ENCODE measurements at places on chromosomes 1 and 21.

- no peak for DNase-seq
These were observed 2.6 kb downstream of the LRRC41 start for GRCh38 chr1:46300673-46301405.

DNA sequence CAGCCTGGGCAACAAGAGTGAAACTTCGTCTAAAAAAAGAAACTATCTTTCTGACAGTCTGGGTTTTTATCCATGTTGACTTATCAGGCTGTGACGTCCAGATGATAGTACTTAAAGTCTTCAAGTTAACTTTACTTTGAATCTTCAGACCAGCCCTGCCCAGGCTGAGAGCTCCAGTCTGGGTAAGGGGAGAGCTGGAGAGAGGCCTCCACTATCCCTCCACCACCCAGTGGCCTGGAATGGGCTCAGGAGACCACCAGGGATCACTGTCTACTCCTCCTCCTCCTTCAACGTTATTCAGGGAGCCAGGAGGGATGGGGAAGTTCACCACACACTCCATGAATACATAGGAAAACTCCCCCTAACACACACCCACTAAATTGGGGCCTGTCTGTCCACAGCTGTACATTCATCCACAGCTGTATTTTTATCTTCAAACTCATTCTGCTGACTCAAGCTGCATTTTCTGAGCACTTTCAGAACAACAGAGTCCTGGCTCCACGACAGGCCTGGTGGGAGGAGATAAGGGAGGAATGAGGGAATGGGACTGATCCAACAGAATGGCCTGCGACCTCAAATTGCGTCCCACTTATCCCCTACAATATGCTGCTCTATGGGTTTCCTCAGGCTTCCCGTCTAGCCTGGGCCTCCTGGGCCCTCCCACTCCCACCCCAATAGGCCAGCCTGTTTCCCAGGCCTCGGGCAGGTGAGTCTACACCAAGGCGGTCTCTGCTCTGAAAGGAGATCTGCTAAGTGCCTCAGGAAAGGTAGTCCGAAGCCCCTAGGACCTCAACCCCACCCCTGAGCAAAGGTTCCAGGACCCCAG, 1.8 kb downstream of the SLC45A3 start:
- DNase-seq = no peak

GRCh38 chr1:19533626-19534025, 48.3 kb upstream of the CAPZB start:
- no peak for DNase-seq

- DNase-seq = no peak
These were observed 50.8 kb downstream of the ACBD3 start for GRCh38 chr1:226135709-226136108.

- no peak for DNase-seq
These were observed 624 bp upstream of the CR1L start for GRCh38 chr1:207644166-207644851.

DNA sequence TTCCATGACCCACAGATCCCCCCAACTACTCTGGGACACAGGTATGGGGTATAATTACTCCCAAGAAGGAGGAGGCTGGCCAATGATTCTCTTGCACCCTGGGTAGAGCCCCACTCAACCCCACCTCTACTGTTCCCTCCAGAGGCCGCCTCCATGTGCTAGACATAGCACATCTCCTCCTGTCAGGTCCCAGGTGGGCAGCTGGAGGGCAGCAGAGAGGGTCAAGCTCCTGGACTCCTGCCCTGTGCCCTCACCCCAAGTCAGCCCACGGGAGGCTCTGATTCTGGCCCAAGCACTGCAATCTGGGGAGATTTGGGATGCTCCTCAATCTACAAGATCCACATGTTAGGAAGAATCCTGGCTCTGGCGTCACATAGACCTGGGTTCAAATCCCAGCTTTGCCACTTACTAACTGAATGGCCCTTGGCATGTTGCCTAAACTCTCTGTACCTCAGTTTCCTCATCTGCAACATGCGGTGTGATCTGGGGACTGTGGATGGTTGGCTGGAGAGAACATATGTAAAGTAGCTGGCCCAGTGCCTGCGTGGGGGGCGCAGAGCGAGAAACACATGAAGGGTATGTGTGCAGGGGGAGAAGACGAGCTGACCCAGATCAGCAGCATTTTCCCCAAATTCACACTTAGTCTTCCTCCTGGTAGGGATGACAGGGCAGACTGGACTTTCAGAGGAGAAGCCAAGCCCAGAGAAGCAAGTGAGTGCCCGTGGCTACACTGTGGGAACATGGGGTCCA, 23.2 kb downstream of the TNNT2 start:
- no peak for DNase-seq

- no peak for DNase-seq
These were observed 19.7 kb upstream of the AK2 start for GRCh38 chr1:33056426-33056825.

- DNase-seq = no peak
These were observed 17.2 kb downstream of the HENMT1 start for GRCh38 chr1:108643492-108644335.

DNA sequence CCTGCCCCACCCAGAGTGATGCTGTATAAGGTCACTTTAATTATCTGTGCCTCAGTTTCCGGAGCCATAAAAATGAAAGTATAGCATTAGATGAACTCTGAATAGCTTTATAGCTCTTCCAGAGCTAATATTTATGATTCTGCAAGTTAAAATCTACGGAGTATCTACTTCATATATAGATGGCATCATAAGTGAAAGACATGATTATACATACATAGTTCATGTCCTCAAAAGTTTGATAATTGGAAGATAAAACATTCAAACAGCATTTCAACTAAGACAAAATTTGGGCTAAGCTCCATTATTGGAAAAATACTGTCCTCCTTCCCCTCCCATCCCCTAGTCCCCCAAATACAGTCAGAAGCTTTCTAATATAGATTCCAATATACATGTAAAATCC, 4.2 kb downstream of the AKT3 start:
- no peak for DNase-seq

DNA sequence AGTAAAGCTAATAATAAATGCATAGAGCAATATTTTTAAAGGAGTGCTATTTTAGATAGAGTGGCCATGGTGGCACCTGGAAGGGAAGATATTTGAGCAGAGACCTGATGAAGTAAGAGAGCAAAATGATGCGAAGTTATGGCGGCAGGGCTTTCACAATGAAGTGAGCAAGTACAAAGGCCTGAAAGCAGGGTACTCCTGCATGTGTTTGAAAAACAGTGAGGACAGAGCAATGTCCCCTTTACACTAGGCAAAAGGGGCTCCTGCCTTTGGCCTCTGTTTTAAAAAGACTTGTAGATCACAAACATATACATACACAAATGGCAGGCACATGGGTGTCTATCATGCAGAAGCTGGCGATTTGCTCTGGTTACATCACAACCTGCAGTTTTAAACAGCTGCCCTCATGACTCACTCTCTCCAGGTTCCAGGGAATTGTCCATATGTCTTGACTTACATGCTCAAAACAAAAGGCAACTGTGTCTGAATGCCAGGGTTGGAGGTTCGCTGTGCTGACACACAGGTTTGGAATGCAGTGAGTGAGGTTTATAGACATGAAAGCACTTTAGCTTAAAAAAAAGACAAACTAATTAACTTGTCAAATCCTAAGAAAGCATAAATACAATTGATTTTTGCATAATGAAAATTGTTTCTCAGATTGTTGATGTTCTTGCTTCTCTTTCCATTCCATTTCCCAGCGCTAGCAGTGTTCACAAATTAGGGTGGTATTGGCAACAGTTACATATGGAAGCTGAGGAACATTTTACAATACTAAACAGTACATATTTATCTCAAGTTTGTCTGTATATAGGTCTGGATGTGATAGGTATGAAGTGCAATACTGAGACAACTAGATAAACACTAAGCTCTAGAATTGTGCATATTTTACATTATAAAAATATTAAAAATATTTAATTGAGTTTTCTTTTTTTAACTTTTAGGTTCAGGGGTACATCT, 313.9 kb downstream of the BARHL2 start:
- no peak for DNase-seq

GRCh38 chr1:174766727-174767126, 233.0 kb upstream of the CACYBP start:
- DNase-seq = no peak

Data from stimulated activated CD8-positive, alpha-beta memory T cell treated with anti-CD3 and anti-CD28 coated beads, Interleukin-7, amount 100 ng/mL, for 24 hours (primary cell).